ENCODE measurements at places on chromosomes 2 and 18. TPM values are rescaled to one million over a fixed set of nuclear protein-coding genes. Genes with fewer than 3 reads are reported as not detected.

DNA sequence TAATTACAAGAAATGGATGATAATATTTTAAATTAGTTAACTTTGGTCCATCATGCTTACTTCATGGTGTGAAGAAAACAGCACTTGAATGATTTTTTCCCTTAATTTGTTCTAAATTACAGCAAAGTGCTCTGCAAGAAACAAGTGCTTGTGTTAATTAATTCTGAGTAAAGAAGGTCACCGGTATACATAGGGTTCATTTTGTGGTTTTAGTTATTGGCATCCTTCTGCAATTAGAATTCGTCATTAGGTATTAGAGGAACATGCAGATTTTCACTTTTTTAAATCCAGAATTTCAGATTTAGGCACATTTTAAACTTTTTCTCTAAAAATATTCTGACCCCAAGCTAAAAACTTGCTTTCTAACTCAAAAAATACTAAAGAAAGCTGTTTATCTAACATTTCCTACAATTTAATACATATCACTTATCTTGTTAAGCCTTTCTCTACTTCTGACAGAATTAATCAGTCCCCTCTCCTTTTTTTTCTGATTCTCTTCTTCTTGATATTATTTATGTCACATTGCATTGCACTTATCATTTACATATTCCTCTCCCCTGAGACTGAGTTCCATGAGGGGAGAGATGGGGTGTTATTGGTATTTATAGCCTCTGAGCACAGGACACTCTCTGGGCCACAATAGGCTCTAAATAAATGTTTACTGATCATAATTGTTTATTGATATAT lies 129.2 kb downstream of the PLA2R1 start:
- DNase-seq: no peak

GRCh38 chr2:230666885-230667712 lies 45.5 kb upstream of the CAB39 start:
- peak; percentile 30 for DNase-seq

STAT4 gene
- total RNA-seq: 13.4 TPM

FSIP2 gene
- total RNA-seq: 0.50 TPM

GRCh38 chr18:32389858-32390257 lies 80.8 kb downstream of the GAREM1 start:
- DNase-seq: peak; percentile 77

DNA sequence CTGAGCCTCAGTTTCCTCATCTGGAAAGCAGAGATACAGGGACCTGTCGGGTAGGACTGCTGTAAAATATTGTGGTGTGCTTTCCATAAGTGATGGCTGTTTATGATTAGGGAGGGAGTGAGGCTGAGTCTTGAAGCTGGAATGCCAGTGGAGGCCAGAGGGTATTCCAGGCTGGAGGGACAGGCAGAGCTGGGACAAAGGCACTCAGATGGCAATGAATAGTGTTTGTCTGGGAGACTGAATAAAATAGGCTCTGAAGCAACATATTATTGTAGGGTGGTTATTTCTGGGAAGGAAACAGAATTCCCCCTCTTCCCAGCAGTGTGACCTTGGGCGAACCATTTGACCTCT lies 120.7 kb downstream of the INHBB start:
- no peak for DNase-seq

CCL20 gene
- not detected for total RNA-seq

DNA sequence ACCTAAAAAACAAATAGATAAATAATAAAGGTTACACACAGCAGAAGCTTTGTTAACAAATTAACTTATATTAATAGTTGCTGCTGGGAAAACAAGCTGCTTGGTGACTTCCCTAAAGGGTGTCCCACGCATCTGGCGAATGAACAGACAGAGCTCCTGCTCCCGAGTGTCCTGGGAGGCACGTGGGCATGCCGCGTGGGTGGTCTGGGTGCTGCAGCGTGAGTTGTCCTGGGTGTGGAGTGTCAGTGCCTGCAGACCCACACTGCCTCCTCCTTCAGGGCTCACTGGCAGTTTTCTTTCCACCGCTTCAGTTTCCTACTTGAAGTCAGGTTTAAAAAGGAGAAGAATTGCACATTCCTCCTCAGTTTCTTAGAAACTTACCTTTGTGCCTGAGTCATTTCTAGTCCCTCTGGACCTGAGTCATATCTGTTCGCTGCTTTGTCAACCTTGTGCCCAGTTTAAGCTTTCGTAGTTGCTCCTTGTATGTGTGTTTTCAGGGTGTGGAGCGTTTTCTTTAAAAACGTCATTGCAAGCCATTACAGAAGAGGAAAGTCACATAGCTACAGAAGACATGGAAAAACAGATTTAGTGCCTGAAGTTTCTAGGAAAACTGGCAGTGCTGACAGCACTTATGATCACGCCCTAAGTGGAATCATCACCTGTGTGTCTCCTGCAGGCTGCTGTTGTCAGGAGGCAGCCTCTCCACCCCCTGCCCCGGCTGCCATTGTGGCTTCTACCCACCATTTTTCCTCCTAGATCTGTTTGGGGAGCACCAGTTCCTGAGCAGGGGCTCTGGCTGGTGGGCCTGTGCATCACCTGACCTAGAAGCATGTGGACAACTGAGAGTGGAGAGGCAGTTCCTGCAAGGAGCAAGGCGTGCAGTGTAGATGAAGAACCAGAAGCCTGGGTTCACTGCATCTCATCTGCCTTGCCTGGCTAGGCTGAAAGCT lies 24.5 kb downstream of the IMPA2 start:
- DNase-seq: no peak

DNA sequence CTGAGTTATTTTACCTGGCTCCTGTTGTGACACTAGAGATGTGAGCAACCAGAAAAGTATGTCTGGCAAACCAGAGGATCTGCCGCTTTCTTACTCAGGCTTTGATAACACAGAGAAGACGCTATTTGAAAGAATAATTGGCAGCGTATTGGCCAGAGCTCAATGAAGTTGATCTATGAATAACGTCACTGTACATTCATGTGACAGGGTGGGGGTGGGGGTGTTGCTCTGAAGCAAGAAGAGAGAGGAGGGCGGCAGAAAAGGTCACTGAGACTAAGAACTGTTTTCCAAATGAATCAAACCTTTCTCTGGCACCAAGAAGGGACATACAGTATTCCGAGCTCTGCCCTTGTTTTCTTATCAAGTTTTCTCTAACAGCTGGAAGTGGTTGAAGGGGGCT lies 1.7 kb upstream of the ONECUT2 start:
- no peak for DNase-seq

DNA sequence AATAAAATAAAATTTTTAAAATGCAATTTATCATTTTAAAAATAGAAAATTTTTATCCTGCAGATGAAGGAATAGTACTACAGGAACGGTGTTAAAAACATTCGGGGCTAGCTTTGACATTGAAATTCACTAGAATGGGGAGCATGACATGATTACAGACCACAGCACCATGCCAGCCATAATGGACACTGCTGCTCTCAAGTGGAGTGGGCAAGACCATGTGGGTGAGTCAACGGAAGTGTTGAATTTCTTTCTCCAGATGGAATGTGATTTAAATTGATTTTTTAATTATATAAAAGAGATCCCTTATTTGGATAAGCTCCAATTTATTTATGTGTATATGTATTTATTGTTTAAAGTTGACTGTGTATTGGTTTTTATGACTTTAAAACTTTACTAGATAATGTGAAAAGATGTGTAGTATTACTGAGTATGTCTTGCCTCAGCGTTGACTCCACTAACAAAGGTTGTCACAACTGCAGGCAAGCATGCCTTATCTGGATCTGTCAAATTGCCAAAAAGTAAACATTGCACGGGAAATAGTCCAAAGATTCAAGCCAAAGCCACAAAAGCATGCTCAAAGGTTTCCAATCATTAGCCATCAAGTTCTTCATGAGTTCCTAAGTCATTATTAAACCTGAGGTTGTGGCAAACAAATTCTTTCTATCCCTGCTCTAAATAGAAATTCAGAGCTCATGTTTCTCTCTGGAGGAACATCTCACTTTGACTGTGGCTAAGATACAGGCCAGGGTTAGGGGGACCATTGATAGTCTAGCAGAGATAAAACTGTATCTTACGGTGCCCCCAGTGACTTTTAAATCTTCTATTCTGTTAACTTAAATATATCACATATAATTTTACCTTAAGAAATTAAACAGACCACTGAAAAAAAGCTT lies 536.9 kb downstream of the TMX3 start:
- no peak for DNase-seq
